RPMI8226 (cell line): ENCODE measurements at places on chromosomes 11 and 22.
A peak's percentile ranks its signal among the peaks of the same experiment; 100 is the strongest.

DNA sequence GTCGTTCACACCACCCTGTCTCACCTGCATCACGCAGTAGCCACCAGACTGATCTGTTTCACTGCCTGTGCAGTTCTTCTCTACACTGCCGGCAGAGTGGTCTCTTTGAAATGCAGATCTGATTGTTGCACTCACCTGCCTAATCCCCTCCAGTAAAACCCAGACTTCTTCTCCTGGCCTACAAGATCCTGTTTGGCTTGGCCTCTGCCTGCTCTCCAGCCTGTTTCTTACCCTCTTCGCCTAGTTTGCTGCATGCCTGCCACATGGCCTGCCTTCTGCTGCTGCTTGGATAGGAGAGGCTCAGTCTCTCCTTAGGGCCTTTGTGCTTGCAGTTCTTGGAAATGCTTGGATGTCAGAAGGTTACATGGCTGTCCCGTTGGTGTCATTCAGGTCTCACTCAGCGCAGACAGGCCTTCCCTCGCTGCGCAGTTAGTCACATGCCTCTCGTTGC lies 42.0 kb downstream of the PACS1 start:
- peak; percentile 26 for DNase-seq

DNA sequence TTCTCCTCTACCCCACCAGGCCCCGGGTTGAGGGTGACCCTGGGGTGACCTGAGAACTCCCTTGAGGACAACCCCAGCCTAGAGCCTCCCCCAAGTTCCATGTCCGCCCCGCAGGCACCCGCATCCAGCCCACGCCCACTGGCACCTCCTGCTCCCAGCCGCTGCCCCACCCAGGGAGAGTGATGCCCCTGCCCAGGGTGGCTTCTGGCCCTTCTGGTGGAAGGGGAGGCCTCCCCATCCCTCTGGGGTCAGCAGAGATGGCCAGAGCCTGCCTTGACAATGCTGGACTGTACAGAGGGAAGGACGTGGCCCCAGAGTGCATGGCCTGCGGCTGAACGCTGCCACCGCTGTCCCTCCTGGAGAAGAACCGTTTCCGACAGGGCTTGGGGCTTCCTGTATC lies 1.1 kb upstream of the TH start:
- DNase-seq = no peak

- DNase-seq = no peak
These were observed 3.9 kb upstream of the CTTN start for GRCh38 chr11:70394211-70394950.

- DNase-seq = no peak
These were observed 1.0 kb downstream of the CCDC86 start for GRCh38 chr11:60842668-60843600.

- no peak for DNase-seq
These were observed 216.4 kb downstream of the GRM5 start for GRCh38 chr11:88849368-88849767.

- DNase-seq = peak; percentile 59
These were observed 29.6 kb downstream of the TRIM29 start for GRCh38 chr11:120108154-120108784.

DNA sequence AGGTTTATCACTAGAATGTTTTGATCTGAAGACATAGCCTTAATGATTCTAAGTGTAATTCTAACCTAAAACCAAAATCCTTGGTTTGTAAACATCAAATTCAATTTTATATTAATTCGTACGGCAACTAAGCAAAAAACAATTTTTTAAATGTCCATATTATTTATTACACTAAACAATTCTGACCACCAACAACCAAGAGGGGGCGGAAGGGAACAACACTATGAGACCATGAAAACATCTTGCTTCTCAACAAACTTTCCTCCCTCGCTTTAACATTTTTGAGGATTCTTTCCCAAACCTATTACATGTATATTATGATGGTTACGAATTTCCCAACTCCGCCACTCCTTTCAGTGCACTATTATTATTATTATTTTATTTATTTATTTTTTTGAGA lies 6.5 kb upstream of the UCP2 start:
- no peak for DNase-seq

DNA sequence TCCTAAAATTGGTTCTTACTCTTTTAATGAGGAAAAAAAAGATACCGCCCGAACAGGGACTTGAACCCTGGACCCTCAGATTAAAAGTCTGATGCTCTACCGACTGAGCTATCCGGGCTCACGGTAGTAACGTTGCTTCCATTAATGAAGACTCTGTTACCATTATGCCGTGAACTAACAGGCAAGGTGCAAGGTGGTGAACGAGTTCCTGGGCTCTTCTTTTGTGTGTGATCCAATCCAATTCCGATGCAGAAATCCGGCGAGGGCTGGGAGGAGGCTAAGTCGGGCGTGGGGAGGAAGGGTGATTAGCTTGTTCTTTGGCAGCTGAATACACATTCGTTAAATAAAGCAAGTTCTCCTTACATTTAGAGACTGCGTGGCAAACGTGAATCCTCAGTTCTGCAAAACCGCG lies 49.0 kb downstream of the OR4D9 start:
- DNase-seq = peak; percentile 81

DNA sequence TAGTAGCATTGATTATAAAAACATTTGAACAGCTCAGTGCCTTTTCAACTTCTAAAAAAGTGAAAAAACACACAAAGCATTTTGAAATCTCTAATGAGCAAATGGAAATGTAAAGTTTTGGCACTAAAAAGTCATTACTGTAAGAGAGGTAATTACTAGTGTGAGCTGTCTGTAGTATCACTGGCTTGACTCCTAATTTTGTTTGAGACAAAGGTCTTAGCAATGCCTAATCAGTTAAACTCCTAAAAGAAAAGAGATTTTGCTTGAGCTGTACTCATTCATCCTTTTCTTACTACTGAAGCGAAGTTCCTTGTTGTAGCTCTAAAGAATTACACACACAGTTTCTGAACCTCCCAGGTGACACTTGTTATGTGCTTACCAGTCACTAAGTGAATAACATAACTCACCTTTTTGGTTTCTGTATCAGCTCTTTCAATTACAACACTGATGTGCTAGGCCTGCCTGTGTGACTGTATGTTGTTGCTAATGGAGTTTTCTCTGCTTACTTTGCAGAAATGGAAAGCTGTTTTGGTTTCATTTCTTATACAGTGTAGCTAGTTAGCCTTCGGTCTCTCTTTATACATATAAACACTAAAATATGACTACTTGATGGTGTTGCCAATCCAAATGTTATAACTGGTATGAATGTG lies 924.4 kb upstream of the TENM4 start:
- peak; percentile 83 for DNase-seq

DNA sequence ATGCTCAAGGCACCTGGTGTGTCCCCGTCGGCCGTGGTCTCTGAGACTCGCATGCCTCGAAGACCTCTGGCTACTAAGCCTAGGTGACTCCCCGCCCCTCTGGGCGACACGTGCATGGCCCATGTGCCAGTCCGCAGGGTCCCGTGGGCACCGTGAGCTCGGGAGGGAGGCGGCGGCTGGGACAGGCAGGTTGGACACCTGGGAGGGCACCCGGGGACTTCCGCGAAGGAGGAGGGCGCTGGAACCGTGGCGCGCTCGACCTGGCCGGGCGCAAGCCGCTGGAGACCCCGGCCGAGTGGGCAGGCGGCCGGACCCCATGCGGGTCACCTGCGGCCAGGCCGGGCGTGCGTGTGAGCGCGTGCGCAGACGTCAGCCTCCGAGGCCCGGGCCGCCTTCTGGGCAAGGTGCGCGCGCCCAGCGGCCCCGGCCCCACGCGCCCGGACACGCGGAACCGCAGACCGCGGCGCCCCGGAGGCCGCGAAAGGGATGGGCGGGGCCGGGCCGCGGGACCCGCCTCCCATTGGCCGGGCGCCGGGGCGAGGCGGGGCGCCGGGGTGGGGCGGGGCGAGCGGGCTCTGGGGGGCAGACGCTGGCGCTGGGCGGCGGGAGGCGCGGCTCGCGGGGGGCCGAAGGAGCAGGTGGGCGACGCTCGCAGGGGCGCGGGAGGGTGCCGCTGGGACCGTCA lies 579 bp upstream of the RASD2 start:
- DNase-seq = peak; percentile 78

DNA sequence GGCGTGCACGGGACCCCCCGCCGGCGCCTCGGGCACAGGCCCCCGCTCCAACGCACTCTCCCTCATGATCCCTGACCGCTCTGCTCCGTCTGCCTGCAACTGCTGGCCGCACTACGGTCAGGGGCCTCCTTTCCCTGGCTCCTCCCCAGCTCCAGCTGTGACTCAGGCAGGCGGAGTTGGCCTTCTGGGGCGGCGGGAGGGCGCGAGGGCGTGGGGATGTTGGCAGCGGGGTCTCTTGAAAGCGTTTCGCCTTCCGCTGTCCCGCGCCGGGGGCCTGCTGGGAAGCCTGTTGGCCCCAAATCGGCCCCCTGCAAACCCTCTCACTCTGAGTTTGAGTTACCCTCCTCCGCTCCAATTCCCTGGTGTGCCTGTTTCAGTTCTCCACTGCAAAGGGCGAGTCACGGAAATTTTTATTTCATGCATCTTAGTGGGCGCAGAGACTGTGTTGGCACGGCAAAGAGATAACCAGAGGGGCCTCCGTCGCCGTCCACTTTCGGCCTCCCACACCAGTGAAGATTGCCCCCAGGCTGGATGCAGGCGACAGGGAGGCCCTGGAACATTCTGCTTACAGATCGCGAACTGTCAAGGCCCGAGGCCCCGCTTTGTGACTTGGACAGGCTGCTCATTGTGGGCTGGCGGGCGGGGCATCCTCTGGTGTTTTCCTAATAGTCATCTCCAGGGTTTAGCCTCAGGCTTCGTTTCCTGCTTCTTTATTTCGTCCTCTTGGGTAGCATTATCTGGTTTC lies at the start of gene CAVIN3:
Gene CAVIN3, minus strand, starts transcription at position 91 of the 745 bp plus-strand sequence. Its CDS starts 25 bp downstream, at position 66.
- DNase-seq = no peak

DNA sequence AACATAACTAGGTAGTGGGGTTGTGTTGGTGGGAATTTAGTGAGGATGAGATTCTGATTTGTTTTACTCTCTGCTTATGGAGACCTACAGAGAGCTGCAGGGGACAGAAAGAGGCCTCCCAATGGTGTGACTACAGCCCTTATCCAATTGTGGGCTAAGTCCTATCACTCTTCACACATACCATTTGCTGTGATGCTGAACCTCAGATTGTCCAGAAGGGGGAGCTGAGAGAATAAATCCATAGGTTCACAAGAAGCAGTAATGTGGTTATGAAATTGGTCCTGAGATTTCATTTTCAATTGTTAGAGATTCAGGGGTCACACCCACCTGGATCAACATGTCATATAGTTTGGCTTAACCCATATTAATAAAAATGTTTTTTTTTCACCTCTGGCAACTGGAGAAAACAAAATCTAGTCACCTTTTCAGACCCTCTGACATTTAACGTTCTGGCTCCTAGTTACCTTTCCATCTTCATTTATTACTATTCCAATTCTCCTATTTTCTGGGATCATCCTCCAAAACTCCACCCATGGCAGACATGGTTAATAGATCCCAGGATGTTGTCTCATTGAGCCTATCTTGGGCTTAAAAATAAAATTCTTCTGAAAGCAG lies 53.3 kb upstream of the PTPN5 start:
- DNase-seq = peak; percentile 16

DNA sequence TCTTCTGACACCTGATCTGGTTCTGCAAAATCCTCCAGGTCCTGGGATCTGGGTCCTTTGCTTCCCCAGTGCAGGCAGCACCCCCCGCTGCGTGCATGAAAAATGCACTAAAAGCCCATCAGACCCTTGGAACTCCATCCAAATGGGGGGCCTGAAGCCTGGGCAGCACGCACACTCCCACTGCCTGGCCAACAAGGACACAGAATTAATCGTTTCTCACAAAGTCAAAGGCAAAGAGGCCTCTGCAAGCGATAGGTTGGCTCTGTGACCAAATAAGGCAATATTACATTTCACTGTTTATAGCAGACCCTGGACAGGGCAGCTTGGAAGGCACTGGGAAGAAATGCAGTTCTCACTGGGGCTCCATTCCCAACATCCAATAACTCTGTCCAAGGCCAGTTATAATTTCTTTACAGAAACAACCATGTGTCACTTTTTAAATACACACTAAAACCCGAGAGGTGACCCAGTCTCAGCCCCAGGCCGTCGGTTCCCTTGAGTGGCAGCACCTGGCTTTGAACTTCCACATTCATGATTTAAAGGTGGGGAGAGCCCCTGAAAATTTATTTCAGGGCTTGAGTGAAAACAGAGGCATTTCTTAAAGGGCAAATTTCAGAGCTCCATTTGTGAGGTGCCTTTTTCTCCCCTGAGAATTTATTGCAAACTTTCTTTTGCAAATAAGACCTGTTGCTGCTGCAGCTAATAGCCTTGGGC lies 114.4 kb upstream of the ANO1 start:
- no peak for DNase-seq

DNA sequence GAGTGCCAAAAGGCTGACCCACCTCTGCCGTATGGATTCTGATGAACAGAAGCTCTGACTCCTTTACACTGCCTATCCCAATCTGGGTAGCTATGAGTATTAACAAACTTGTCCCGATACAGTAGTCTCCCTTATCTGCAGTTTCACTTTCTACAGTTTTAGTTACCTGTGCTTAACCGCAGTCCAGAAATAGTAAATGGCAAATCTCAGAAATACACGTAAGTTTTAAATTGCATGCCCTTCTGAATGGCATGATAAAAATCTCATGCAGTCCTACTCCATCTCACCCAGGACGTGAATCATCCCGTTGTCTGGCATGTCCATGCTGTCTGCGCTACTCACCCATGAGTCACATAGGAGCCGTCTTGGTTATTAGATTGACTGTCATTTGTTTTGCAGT lies 68.8 kb downstream of the SNX19 start:
- DNase-seq = peak; percentile 7

DNA sequence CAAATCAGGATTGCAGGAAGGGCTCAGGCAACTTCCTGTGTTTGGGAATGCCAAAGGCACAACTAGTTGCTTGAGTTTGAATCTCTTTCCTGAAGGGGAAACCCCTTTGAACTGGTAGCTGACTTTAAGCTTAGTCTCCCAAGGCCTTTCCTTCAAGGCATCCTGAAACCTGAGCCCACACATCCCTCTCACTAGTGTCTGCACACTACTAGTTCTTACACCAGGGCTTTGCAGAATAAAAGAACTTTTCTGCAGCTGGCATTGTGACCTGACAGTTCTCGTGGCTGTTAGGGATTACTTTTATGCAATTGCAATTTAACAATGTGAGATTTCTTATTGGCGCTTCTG lies 95.4 kb downstream of the EXT2 start:
- no peak for DNase-seq

DNA sequence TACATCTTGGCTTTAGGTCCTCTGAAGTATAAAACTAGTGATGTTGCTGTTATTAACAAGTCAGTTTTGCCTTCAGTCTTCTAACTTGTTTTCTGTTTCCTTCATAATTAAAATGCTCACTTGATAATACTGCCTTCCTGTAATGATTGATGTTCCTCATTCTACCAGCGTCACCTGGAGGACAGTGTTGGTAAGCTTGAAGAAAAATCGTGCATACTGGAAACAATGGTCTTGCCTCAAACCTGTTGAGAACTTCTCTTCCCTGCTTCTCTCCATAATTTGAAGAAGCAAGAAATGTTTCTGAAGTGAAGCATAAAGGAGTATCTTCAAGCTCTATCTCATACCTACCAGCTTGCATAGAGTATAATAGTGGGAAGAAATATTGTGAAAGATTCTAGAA lies 3.0 kb downstream of the YWHAH start:
- DNase-seq = peak; percentile 60

GRCh38 chr22:20423008-20423905 lies 14.4 kb downstream of the SCARF2 start:
- DNase-seq = no peak

- DNase-seq = peak; percentile 89
These were observed 1630.1 kb upstream of the TENM4 start for GRCh38 chr11:81070948-81071347.
